Kidney capillary endothelial cell (primary cell): ENCODE measurements at places on chromosomes 16 and 17.

DNA sequence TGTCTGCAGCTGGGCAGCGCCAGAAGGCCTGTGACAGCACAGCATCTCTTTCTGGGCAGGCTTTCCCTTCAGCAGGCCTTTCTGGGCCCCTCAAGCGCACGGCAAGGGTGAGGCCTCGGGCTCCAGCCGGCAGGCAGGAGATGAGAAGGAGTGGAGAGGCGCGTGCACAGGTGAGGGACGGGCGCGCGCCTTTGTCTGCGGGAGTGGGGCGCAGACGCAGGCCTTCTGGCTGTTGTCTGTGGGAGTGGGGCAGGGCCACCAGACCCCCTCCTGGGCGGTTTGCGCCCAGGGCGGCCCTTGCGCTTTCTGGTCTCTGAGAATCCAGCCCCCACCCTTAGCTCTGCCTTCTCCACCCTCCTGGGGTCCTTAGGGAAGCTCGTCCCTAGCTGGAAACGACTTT is 6.5 kb downstream of the ZNF205 start:
- DNase-seq: no peak

GRCh38 chr17:65328567-65328966 is 191.4 kb downstream of the RGS9 start:
- DNase-seq: no peak

GRCh38 chr17:79646721-79647455 is 36.0 kb upstream of the RBFOX3 start:
- DNase-seq: no peak

DNA sequence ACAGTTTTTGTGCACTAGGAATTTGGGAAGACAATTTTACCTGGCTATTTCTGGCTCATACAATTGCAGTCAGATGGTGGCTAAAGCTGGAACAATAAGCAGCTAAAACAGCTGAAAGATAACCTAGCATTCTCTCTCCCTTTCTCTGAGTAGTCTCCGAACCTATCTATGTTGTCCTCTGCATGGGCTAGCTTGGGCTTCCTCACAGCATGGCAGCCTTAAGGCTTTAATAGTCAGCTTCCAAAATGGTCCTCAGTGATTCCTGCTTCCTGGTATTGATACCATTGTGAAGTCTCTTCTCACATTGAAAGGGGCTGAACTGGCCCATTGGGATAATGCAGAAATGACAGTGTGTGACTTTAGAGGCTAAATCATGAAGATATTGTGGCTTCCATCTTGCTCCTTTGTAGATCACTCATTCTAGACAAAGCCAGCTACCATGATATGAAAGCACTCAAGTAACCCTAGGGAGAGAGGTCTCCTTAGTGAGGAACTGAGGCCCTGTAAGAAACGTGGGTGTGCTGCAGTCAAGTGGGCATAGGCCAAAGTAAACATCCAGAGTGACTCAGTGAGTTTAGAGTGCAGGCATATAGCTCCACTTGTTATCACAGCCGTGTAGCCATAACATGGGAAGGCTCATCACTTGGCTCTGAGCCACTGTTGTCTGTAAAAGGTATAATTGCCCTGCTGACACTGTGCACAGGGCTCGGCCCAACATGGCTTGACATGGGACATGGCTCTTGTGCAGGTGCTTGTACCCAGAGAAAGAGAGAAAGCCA is 5.5 kb upstream of the VKORC1 start:
- DNase-seq: no peak
